ENCODE measurements at places on chromosomes 5 and 9.

DNA sequence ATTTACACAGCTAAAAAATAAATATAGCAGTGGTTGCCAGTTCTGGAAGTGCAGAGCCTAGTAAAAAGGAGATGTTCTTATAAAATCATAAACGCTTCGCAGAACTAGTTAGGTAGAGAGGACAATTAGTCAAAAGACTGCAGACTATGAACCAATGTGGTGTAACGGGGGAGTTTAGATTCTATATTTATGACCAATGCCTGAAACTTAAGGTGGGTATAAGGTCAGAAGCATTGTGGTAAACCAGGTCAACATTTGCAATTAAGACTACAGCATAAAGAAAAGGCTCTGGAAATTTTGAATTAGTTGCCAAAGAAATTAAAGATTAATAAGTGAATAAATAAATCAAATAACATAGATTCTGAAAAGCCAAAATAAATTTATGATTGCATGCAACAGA lies 370.4 kb downstream of the PRDM9 start:
- no peaks in the 10 kb centered on the region for H3K4me1 ChIP-seq
- H3K27me3 ChIP-seq: no peaks in the 10 kb centered on the region
- no peaks in the 10 kb centered on the region for H3K36me3 ChIP-seq
- no peak overlapping the region for H3K27ac ChIP-seq
- DNase-seq: no peak
- H3K4me3 ChIP-seq: no peak overlapping the region

DNA sequence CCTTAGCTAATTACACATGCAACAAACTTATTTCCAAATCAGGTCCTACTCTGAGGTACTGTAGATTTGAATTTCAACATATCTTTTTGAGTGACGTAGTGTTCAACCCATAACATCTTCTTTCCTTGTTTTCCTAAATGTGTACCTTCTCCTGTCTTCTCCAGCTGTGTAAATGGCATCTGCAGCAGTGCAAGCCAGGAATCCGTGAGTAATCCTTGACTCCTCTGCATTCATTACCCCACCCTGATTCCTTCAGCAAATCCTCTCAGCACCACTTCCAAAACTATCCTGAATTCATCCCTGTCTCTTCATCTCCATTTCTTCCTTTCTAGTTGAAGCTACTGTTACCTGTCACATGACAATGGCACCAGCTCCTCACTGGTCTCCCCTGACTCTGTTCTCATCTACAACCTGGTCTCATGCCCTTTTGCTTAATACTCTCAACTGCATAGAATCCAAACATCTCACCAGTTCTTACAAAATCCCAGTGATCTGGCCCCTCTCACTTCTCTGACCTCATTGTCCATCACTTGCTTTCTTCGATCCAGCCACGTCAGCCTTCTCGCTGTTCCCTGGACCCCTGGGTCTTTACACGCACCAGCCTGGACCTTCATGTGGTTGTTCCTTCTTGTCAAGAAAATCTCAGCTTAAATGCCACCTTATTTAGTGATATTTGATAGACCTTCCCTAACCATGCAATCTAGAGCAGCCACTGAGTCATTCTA lies 14.6 kb upstream of the TRAF1 start:
- H3K27me3 ChIP-seq: no peaks in the 10 kb centered on the region
- no peak overlapping the region for H3K4me3 ChIP-seq
- peak overlapping the region; percentile 64 for H3K27ac ChIP-seq
- no peak for DNase-seq
- H3K4me1 ChIP-seq: peaks cover 35% of the 10 kb centered on the region

- H3K4me1 ChIP-seq: peaks cover 8% of the 10 kb centered on the region
- H3K4me3 ChIP-seq: no peak overlapping the region
- no peak for DNase-seq
- no peaks in the 10 kb centered on the region for H3K36me3 ChIP-seq
These were observed 52.8 kb upstream of the CAST start for GRCh38 chr5:96609369-96609768.

DNA sequence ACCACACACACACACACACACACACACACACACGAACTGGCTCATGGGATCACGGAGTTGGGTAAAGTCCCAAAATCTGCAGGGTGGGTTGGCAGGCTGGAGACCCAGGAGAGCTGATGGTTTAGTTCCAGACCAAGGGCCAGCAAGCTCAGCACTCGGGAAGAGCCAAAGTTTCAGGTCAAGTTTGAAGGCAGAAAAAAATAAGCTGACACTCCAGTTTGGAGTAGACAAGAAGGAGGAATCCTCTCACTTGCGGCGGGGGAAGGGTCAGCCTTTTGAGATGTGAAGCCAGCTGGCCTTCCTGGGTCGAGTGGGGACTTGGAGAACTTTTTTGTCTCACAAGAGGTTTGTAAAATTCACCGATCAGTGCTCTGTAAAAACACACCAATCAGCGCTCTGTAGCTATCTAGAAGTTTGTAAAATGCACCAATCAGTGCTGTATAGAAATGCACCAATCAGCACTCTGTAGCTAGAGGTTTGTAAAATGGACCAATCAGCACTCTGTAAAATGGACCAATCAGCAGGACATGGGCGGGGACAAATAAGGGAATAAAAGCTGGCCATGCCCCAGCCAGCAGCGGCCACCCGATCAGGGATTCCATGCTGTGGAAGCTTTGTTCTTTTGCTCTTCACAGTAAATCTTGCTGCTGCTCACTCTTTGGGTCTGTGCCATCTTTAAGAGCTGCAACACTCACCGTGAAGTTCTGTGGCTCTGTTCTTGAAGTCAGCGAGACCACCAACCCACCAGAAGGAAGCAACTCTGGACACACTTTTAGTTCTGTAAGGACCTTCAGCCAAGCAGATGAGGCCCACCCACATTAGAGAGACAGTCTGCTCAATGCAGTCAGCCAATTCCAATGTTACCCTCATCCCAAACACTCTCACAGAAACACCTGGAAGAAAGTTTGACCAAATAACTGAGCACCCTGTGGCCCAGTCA lies 37.8 kb upstream of the UNC5A start:
- no peaks in the 10 kb centered on the region for H3K36me3 ChIP-seq
- no peaks in the 10 kb centered on the region for H3K4me1 ChIP-seq
- DNase-seq: no peak
- peaks cover 19% of the 10 kb centered on the region for H3K27me3 ChIP-seq
- no peak overlapping the region for H3K27ac ChIP-seq

GRCh38 chr9:3659647-3660046 lies 133.8 kb upstream of the RFX3 start:
- no peak for DNase-seq
- H3K36me3 ChIP-seq: no peaks in the 10 kb centered on the region
- H3K27me3 ChIP-seq: no peaks in the 10 kb centered on the region
- H3K4me3 ChIP-seq: no peak overlapping the region
- H3K27ac ChIP-seq: no peak overlapping the region
- no peaks in the 10 kb centered on the region for H3K4me1 ChIP-seq

GRCh38 chr5:178688551-178688950 lies 41.9 kb downstream of the ZNF354A start:
- H3K4me3 ChIP-seq: no peak overlapping the region
- DNase-seq: no peak

- H3K4me3 ChIP-seq: no peak overlapping the region
- no peak overlapping the region for H3K27ac ChIP-seq
- H3K27me3 ChIP-seq: no peaks in the 10 kb centered on the region
- no peaks in the 10 kb centered on the region for H3K36me3 ChIP-seq
- no peak for DNase-seq
These were observed 40.0 kb downstream of the ADAMTS19 start for GRCh38 chr5:129500101-129500500.

GRCh38 chr9:135647884-135648283 lies 8.5 kb upstream of the GLT6D1 start:
- DNase-seq: no peak
- no peaks in the 10 kb centered on the region for H3K36me3 ChIP-seq
- no peaks in the 10 kb centered on the region for H3K4me1 ChIP-seq
- no peak overlapping the region for H3K4me3 ChIP-seq
- no peak overlapping the region for H3K27ac ChIP-seq

DNA sequence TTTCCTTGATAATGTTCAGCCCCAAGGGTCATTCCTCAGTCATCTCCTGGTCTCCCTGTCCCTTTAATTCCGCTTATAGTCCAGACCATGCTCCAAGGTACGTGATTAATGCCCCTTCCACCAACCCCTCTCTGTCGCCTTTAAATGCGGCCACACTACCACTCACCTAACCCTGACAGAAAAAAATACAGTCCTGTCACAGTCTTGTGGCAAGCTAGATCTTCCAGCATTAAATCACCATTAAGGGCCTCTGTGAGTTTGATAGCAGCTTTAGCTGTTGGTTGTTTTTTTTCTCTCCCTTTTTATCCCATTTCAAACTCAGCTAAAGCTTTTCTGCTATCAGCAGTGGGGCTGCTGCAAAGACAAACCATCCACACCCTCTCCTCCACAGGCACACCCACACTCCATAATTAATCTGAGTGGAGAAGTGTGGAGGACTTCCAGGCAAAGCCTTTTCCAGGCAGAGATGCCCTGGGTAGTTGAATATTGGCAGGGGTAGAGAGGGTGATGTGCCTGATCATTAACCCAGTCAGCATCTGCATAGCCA lies 522.7 kb upstream of the CLINT1 start:
- DNase-seq: no peak
- H3K27me3 ChIP-seq: no peaks in the 10 kb centered on the region
- peaks cover 60% of the 10 kb centered on the region for H3K4me1 ChIP-seq

- H3K4me1 ChIP-seq: peaks cover 23% of the 10 kb centered on the region
- H3K36me3 ChIP-seq: no peaks in the 10 kb centered on the region
- no peak for DNase-seq
- H3K27ac ChIP-seq: no peak overlapping the region
These were observed 266.8 kb upstream of the ACTBL2 start for GRCh38 chr5:57749396-57749795.

DNA sequence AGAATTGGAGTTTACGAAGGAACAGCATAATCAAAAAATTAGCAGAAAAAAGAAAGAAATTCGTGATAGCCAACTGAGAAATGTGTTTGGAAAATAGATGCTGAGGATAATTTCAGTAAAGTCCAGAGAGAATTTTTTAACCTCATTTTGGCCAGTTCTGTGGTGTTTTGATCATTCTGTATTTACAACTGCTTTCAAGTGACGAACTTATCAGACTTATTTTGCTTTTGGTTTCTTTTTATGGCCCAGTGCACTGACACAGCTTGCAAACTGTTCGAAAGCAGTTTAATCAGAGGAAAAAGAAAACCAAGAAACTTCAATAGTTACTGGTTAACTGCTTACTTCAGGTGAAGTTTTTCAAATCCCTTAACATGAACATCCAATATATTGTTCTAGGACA lies 1.9 kb downstream of the SDHA start:
- H3K27ac ChIP-seq: peak overlapping the region; percentile 73
- peaks cover 32% of the 10 kb centered on the region for H3K36me3 ChIP-seq
- peak overlapping the region; percentile 75 for H3K4me3 ChIP-seq
- no peak for DNase-seq

DNA sequence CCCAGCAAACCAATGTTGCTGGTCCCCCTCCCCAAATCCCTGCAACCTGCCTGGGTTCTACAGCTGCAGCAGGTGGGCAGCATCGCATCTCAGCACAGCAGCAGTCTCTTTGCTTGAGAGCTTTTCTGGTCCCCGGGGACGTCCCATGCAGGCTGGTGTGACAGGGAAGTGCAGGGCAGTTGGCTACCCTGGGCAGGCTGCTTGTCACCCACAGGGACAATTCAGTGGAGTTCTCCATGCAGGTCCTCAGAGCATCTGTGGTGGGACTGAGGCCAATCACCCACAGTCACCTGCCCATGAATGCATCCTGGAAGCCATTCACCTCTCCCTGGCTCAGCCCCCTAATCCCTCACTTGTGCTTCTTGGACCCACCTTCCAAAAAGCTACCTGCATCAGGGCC lies 43.9 kb upstream of the SEMA4D start:
- no peaks in the 10 kb centered on the region for H3K27me3 ChIP-seq
- DNase-seq: no peak
- no peaks in the 10 kb centered on the region for H3K4me1 ChIP-seq
- H3K36me3 ChIP-seq: no peaks in the 10 kb centered on the region
- H3K27ac ChIP-seq: no peak overlapping the region

- H3K27me3 ChIP-seq: no peaks in the 10 kb centered on the region
- no peak overlapping the region for H3K4me3 ChIP-seq
- DNase-seq: no peak
- H3K4me1 ChIP-seq: no peaks in the 10 kb centered on the region
These were observed 280.0 kb upstream of the EFNA5 start for GRCh38 chr5:107950776-107951175.
